Retinal pigment epithelial cell (primary cell): ENCODE measurements at places on chromosomes 3 and 15.

- no peak for DNase-seq
Measured at GRCh38 chr15:83657549-83657948, 3.6 kb downstream of the ADAMTSL3 start.

GRCh38 chr15:65217526-65218482 lies 6.5 kb upstream of the CILP start:
- DNase-seq = no peak

- no peak for DNase-seq
Measured at GRCh38 chr15:58506064-58506490, 74.3 kb downstream of the LIPC start.

DNA sequence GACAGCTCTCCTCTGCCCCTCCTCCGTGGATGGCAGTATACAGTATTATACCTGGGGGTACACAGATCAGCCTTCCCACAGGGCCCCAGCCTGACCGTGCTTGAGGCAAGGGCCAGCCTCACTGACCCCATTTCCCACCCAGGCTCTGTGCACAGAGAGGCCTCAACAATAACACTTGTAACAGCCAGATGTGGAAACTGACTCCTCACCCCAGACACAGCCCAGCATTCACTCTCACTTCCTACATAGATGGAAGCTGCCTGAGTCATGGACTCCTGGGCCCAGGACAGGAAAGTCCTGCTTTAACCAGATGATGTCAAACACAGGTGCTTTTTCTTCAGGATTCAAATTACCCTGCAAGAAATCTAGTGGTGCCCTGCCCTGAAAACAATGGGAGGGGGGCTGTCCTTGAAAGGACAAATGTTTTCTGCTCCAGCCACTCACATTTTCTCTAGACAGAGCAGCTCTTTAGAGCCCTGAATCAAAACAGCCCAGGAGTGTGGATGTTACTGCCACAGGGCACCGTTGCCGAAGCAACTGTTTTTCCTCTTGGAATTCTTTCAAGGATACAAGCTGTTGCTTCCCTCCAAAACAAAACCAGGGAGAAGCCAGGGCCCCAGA lies 16.4 kb downstream of the CCDC12 start:
- no peak for DNase-seq

GRCh38 chr15:35399901-35400300 lies 146.1 kb downstream of the DPH6 start:
- no peak for DNase-seq

DNA sequence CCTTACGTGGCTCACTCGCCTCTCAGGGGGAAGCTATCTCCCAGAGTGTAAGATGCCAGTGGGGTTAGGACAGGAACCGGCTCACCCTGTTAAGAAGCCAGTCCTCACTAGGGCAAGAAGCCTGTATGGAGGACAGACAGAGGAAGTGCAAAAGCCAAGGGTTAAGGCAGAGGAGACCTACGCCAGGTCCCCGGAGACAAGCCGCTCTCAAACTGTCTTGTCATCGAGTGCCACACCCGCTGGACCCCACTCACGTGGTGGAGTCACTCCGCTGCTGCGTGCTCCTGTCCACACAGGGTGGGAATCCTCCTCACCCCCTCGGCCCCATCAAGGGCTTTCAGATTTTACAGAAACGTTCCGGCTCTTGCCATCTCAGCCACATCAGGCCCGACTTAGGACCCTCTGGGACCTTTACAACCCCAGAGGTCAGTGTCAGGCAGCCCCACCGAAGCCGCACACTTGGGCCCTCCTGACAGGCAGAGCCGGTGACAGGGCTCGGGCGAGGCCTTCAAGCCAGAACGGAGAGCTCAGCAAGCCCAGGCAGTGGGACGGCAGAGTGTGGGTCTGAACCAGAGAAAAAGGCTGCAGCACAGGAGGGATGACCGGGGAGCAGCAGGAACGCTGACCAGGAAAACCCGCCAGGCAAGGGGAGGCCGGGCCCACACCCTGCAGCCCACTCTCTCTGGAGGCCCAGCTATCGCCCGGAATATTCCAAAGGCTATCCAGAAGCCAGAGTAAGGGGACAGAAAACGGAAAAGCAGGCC lies 61.7 kb downstream of the XXYLT1 start:
- DNase-seq = no peak

GRCh38 chr15:36881516-36881915 lies 218.8 kb downstream of the MEIS2 start:
- no peak for DNase-seq

GRCh38 chr3:27533261-27533607 lies 49.0 kb upstream of the SLC4A7 start:
- DNase-seq = no peak

GRCh38 chr3:123349566-123350435 lies 99.1 kb downstream of the ADCY5 start:
- DNase-seq = no peak

- no peak for DNase-seq
Measured at GRCh38 chr3:173744479-173744878, 346.9 kb downstream of the NLGN1 start.

DNA sequence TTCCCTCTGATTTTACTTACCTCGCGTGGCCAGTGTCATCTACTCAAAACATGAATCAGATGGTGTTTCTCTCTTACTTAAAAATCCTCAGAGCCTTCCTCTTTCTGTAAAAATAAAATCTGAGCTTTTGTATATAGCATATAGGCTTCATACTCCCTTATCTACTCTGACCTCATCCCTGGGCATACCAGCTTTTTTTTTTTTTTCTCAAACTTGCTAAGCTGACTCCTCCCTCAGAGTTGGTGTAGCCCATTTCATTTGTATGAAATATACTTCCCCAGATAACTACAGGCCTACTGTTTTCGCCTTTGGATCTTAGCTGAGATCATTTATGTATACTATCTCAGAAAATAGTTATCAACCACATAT lies 648.9 kb upstream of the ALCAM start:
- no peak for DNase-seq

GRCh38 chr3:187689984-187690383 lies 12.4 kb downstream of the RTP2 start:
- DNase-seq = no peak

GRCh38 chr15:81268340-81268739 lies 55.6 kb downstream of the STARD5 start:
- DNase-seq = no peak

GRCh38 chr15:89912145-89912673 lies 543 bp downstream of the ARPIN start:
- no peak for DNase-seq

DNA sequence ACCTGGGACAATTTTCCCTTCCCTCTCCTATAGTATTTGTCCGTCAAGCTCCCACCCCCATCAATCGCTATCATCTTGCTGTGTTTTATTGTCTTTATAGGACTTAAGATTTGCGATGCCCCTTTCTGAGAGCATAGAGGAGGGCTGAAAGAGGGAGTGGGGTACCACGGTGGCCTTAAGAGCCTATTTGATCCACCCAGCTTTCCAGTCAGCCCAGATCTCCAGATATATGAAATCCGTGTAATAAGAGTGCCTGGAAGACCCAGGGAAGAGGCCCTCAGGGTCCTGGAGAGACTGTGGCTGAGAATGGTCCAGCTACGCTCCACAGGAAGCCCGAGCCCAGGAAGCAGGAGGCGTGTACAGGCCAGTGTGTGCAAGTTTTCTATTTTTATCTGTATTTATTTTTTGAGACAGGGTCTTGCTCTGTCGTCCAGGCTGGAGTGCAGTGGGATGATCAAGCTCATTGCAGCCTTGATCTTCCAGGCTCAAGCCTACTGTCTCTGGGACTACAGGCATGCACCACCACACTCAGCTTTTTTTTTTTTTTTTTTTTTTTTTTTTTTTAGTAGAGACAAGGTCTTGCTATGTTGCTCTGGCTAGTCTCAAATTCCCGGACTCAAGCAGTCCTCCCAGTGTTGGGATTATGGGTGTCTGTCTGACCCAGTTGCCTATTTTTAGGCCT lies 964 bp upstream of the NCKIPSD start:
- no peak for DNase-seq

DNA sequence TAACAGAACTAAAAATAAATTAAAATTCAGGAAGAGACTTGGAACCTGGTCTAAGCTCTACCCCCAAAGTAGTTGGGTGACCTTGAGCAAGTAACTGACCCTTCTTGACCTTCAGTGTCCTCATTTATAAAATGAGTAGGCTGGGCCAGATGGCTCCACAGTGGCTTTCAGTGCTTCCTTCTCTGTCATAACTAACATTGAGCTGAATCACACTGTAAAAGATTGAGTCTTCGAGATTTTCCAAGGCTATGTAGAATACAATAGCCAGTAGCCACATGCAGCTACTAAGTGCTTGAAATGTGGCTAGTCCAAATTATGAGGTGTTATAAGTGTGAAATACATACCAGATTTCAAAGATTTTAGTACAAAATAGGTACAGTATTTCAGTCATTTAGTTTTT lies 313.3 kb downstream of the MECOM start:
- DNase-seq = no peak

DNA sequence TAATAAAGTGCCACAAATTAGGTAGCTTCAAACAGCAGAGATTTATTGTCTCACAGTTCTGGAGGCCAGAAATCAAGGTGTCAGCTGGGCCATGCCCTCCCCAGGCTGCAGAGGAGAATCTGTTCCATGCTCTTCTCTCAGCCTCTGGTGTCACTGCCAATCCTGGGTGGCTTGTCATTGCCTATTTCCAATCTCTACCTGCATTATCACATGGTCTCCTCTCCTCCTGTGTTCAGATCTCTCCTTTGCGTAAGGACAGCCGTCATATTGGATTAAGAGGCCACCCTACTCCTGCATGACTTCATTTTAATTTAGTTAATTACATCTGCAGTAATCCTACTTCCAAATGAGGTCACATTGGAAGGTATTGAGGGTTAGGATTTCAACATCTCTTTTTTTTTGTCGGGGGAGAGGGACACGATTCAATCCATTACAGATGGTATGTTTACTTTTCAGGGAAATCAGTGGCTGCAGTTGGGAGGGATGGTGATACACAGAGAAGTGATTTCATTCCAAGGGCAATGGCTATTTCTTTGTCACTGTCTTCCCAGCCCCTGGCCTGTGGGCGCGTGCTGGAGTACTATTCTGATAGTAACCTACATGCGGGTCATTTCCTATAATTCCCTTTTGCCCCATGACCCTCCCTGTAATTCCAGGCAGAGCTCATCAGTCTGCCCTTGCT lies 169.4 kb downstream of the MINAR1 start:
- DNase-seq = no peak

- no peak for DNase-seq
Measured at GRCh38 chr15:72050700-72051099, 67.2 kb downstream of the MYO9A start.

GRCh38 chr3:142796823-142797222 lies 73.0 kb downstream of the TRPC1 start:
- DNase-seq = no peak

DNA sequence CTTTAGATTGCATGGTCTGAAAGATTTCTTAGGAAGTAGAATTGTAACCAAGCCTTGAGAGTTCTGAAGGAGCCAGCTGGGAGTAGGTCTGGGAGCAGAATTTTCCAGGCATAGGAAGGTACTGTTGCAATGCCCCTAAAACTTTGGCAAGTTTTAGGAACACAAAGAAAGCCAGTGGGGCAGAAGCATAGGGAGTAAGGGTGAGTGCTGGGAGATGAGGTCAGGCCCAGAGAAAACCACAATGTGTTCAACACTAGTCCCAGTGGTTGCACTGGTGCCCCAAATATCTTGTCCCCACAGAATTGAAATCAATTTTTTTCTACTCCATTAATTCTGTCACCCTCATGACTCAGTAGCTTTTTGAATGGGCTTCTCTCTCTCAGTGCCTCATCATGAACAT lies 120.7 kb upstream of the GALNT15 start:
- no peak for DNase-seq

GRCh38 chr15:33698126-33698525 lies 270.2 kb upstream of the CHRM5 start:
- no peak for DNase-seq

- DNase-seq = no peak
Measured at GRCh38 chr3:3110299-3110630, at the start of gene IL5RA. TSS of gene IL5RA (minus strand) at chr3:3110374. CDS start at chr3:3104984, 5,390 bp downstream.

- DNase-seq = no peak
Measured at GRCh38 chr3:117355566-117355965, 646.0 kb downstream of the TUSC7 start.

- no peak for DNase-seq
Measured at GRCh38 chr3:167116120-167116922, 263.8 kb downstream of the ZBBX start.
